ENCODE measurements at places on chromosomes 1 and 21.

DNA sequence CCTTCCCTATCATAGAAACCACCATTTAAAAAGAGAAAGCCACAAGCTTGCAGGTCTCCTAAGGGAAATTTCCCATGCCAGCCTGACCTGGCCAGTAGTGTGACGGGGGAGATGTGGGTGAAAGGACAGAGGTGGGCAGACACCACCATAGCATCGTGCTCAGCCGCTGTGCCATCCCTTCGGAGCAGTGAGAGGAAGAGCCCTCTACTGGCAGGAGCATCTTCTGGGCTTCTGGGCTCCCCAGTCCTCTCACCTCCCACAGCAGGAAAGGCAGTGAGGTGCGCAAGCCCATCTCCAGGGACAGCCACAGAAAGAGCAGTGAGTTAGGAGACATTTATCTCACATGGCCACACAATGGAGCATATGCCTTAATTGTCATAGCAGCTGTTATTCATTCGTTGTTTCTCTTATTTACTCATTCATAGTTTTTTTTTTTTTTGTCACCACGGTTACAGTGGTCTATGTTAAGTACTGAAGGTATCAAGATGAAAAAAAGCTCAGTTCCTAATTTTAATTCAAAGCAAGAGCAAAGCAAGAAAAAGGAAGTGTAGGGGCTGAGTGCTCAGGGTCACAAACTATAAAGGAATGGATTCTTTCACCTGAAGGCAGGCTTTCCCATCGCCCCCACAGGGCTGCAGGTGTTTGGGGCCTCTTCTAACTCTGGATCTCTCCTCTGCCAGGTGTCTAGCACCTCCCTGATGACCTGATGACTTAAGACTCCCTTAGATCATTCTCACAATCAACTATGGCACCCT, 48.8 kb upstream of the CAMK1G start:
- DNase-seq: no peak

GRCh38 chr1:37094302-37094701, 60.0 kb upstream of the GRIK3 start:
- no peak for DNase-seq

- DNase-seq: no peak
These were observed 1.7 kb downstream of the ANKRD65 start for GRCh38 chr1:1419363-1419812.

GRCh38 chr1:45171575-45171974, 34.8 kb downstream of the ZSWIM5 start:
- DNase-seq: no peak

GRCh38 chr1:172756024-172756423, 97.1 kb downstream of the FASLG start:
- DNase-seq: no peak

- no peak for DNase-seq
These were observed 59.0 kb downstream of the TSEN15 start for GRCh38 chr1:184110272-184111204.

DNA sequence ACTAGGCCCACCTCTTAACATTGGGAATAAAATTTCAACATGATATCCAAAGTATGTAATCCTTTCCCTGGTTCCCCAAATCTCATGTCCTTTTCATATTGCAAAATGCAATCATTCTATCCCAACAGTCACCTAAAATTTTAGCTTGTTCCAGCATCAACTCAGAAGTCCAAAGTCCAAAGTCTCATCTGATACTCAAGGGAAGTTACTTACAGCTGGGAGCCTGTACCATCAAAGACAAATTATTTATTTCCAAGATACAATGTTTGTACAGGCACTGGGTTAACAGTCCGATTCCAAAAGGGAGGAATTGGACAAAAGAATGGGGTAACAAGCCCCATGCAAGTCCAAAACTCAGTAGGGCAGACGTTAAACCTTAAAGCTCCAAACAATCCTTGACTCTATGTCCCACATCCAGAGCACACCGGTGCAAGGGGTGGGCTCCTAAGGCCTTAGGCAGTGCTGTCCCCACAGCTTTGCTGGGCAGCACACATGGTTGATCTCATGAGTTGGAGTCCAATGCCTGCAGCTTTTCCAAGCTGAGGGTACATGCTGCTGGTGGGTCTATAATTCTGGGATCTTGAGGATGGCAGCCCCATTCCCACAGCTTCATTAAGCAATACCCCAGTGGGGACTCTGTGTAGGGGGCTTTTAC, 78.8 kb downstream of the DDAH1 start:
- no peak for DNase-seq
